Left lung (tissue), 14 donors: ENCODE measurements at places on chromosomes 6 and 20.

DNA sequence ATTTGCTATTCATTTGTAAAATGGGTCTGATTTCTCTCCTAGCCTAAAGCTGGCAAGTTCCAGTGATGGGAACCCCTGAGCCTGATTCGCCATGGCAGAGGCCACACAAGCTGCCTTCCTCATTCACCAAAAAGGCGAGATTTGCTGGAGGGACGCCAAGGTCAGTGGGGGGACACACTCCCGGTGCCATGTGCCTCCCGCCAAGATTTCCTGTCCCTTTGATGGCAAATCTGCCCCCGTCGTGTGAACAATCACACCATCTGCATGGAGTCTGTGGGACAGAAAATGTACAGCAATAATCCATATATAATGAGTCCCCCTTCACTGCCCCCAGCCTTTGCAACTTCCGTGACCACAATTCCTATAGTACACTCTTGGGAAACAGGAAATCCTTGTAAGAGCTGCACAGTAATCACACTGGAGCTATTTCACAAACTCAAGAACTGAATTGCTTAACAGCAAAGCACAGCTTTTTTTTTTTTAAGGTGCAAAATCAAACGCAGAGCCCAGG lies 15.7 kb upstream of the IGF2R start:
- H3K27ac ChIP-seq = peak overlapping the region; percentile 91
- H3K4me1 ChIP-seq = peaks cover 23% of the 10 kb centered on the region
- no peaks in the 10 kb centered on the region for H3K27me3 ChIP-seq
- H3K4me3 ChIP-seq = no peak overlapping the region
- DNase-seq = no peak
- no peaks in the 10 kb centered on the region for H3K36me3 ChIP-seq

DNA sequence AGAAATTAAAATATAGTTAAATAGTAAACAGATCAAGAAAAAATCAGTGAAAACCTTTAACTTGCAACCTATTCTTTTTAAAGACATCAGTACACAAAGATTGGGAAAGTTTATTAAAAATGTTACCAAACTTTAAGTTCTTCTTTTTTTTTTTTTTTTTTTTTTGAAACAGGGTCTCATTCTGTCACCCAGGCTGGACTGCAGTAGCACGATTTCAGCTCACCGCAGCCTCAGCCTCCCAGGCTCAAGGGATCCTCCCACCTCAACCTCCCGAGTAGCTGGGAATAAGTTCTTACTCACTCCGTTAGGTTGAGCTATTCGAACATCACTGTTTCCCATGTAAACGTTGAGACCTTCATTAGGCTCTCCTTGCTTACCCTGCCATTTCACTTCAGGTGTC lies 5.6 kb downstream of the MAP3K5 start:
- H3K27me3 ChIP-seq = no peaks in the 10 kb centered on the region
- no peak for DNase-seq
- H3K4me1 ChIP-seq = peaks cover 96% of the 10 kb centered on the region

DNA sequence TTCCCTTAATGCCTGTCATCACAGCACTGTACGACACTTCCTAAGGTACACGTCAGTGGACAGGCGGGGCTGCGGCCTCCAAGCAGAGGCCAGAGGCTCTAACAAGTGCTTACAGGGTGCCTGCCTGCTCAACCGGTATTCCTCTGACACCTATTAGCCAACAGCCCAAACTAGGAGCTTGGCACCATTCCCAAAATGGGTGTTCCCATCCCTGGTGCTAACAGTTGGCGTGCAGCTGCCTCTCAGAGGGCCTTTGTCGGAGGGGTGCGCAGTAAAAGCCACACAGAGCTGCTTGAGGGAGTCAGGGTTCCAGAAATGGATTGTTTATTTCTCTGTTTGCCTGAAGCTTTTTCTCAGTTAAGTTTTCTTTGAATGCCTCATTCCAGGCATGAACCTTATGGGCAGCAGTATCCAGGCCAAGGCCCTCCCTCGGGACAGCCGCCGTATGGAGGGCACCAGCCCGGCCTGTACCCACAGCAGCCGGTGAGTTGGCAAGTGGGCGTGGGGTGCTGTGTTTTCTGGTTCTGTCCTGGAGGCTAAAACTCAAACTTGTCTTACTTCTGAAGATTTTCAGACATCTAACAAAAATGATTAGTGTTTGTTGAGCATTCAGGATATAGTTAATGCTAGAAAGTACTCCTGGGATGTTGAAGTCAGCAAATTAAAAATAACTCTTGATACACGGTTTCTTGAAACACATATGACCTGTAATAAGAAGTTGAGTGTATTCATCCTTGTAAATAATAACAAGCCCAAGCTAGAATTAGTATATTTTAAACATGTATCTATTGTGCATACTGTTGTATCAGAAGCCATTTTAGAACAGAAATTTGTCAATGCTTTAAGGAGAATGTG lies 124.7 kb downstream of the TMEM242 start:
- no peaks in the 10 kb centered on the region for H3K27me3 ChIP-seq
- DNase-seq = peak; percentile 86
- peaks cover 6% of the 10 kb centered on the region for H3K4me1 ChIP-seq
- H3K36me3 ChIP-seq = no peaks in the 10 kb centered on the region
- H3K27ac ChIP-seq = peak overlapping the region; percentile 6

- H3K27me3 ChIP-seq = no peaks in the 10 kb centered on the region
- H3K4me3 ChIP-seq = no peak overlapping the region
- no peak for DNase-seq
- no peak overlapping the region for H3K27ac ChIP-seq
- H3K36me3 ChIP-seq = no peaks in the 10 kb centered on the region
- no peaks in the 10 kb centered on the region for H3K4me1 ChIP-seq
These were observed 217.3 kb upstream of the PREP start for GRCh38 chr6:105619971-105620741.

GRCh38 chr6:89048288-89048923 lies 32.1 kb upstream of the PNRC1 start:
- no peak overlapping the region for H3K27ac ChIP-seq
- H3K36me3 ChIP-seq = no peaks in the 10 kb centered on the region
- H3K27me3 ChIP-seq = no peaks in the 10 kb centered on the region
- H3K4me3 ChIP-seq = no peak overlapping the region

GRCh38 chr6:134813146-134813545 lies 136.8 kb downstream of the ALDH8A1 start:
- no peak overlapping the region for H3K4me3 ChIP-seq
- H3K27me3 ChIP-seq = no peaks in the 10 kb centered on the region
- H3K27ac ChIP-seq = no peak overlapping the region
- H3K4me1 ChIP-seq = no peaks in the 10 kb centered on the region

DNA sequence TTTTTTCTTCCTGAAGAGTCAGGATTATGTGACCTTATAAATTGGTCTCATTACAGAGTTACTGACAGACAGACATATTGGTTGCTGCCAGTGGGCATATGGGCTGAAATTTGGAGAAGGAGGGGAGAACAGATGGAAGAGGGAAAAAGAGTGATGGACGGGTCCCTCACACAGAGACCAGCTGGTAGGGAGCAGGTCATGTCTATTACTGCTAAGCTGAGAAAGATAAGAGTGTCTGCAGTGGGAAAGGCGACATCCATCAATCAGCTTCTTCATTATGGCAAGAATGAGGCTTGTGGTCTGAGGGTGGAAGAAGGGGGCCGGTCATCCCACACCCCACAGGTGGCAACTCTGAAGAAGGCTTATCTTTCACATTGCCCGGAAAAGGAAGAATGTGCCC lies 353.8 kb upstream of the RSPO3 start:
- H3K27ac ChIP-seq = no peak overlapping the region
- no peaks in the 10 kb centered on the region for H3K4me1 ChIP-seq
- H3K4me3 ChIP-seq = no peak overlapping the region
- no peaks in the 10 kb centered on the region for H3K36me3 ChIP-seq

DNA sequence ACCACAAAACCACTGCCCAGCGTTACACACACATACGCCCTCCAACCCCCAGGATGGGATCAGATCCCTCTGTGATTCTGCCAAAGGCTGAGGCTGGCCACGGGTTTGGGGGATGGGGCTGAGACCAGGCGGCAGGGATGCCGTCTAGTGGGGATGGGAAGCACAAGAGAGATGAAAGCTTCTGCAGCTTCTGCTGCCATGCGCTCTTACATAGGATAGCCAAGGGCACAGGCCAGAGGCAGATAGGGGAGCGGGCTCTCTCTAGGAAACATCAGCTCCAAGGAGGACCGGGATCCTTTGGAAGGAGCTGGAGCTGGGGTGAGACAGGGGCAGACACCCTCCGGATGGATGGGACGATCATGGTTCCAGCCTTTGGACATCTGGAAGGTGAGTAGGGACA lies 18.7 kb upstream of the RIN2 start:
- no peaks in the 10 kb centered on the region for H3K4me1 ChIP-seq

DNA sequence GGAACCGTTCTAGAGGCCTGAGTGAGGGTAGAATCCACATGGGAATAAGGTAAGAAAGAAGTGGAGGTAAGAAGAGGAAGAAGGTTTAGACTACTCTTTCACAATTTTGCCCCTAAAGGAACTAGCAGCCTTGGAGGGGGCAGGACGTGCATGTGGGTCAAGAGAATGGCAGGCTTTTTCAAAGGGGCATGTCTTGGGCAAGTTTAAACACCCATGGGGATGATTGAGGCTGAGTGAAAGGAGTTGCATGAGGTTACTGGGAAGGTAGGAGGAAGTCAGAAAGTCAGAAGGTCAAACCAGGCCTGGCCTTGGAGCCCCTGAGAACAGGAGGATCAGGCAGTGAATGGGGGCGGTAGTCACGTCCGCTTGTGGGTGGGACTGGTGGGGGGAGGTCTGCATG lies 10.2 kb downstream of the ADA start:
- no peaks in the 10 kb centered on the region for H3K27me3 ChIP-seq
- H3K36me3 ChIP-seq = no peaks in the 10 kb centered on the region
- H3K27ac ChIP-seq = no peak overlapping the region
- no peak overlapping the region for H3K4me3 ChIP-seq
- no peak for DNase-seq

GRCh38 chr6:7897461-7898192 lies 13.0 kb downstream of the TXNDC5 start:
- H3K27me3 ChIP-seq = no peaks in the 10 kb centered on the region
- H3K4me3 ChIP-seq = no peak overlapping the region
- no peaks in the 10 kb centered on the region for H3K4me1 ChIP-seq
- peaks cover 100% of the 10 kb centered on the region for H3K36me3 ChIP-seq
- DNase-seq = no peak

DNA sequence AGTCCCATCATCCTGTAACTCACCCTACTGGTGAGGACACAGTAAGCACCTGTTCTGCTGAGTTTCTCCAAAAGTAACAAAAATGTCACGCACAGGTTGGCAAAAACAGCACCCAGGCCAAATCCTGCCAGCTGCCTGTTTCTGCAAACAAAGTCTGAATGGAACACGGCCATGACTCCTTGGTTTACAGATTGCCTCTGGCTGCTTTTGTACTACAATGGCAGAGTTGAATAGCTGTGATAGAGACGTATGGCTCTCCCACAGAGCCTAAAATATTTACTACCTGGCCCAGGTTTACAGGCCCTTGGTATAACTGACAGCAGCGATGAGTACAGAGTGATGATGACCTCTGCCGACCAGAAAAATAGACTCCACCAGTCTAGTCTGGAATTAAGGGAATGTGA lies 52.6 kb downstream of the CNKSR3 start:
- H3K4me3 ChIP-seq = no peak overlapping the region
- no peak overlapping the region for H3K27ac ChIP-seq
- DNase-seq = no peak
- no peaks in the 10 kb centered on the region for H3K4me1 ChIP-seq
- no peaks in the 10 kb centered on the region for H3K27me3 ChIP-seq
